ENCODE measurements at places on chromosomes 5 and 9.

DNA sequence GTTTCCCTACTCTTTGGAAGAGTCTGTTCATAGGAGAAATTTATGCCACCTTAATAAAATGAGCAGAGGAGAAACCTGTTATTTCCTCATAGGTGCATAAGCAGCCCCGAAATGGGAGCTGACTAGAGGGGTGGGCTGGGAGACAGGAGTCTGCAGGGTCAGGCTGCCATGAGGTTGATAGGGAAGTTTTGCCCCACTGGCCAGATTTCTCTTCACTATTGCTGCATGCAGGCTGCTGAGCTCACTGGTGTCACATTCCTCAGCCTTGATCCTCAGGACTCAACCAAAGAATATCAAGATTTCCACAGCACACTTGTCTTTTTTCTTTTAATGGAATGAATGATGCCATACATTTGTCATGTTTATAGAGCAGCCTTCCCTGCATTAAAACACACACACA lies 60.7 kb downstream of the BHMT start:
- no peak for DNase-seq

GRCh38 chr5:179827680-179828079 lies 7.0 kb downstream of the SQSTM1 start:
- no peak for DNase-seq

DNA sequence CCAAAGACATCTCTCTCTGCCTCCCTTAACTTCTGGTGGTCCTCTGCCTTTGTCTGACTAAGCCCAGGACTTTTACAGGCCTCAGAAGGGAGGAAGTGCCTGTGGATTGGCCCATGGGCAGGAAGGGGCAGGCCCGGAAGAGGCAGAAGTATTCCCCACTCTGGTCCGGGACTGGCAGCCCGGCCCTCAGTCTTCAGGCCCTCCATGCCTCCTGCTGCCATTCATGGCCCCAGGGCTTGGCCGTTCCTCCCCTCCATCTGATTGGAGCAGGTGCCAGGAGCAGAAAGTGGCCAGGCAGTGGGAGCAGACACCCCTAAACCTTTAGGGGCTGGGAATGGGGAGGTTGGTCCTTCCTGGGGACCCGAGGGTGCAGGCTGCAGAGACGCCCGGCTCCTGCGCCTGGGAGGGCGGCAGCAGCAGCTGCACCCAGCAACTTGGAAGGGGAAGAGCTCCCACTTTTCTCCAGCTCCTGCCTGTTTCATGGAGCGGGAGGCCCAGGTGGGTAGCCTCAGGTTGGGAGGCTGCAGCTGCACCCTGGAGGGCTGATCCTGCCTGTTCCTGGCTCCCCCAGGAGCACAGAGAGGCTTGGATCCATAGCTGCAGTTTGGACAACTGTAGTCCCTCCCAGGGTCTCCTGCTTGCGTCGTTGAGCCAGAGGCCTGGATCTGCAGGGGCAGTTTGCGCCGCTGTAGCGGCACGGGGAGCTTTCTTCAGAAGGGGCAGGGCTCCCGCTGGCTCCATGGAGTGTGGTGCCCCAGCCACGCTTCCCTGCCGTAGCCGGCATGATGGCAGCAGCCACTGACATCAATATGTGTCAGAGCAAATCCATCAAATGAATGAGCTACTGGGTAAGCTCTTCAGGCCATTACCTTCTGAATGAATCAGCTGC lies 661.5 kb upstream of the NUDT12 start:
- no peak for DNase-seq

DNA sequence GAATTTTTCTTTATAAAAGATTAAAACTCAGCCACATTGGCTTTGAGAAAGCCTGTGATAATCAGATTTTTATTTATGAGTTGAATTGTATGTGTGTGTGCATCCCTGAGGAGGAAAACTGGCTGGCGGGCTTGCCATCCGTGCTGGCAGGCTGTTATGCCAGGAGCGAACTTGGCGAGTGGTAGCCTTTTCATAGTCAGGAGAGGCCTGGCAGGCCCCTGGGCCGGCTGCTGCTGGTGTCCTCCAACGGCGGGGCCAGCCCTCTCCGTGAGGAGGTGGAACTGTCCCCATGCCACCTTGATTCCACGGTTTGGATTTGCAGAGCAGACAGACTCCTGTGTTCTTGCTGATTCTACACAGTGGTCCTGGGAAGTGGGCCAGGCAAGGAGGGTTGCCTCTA lies 43.3 kb downstream of the ZNF618 start:
- no peak for DNase-seq

DNA sequence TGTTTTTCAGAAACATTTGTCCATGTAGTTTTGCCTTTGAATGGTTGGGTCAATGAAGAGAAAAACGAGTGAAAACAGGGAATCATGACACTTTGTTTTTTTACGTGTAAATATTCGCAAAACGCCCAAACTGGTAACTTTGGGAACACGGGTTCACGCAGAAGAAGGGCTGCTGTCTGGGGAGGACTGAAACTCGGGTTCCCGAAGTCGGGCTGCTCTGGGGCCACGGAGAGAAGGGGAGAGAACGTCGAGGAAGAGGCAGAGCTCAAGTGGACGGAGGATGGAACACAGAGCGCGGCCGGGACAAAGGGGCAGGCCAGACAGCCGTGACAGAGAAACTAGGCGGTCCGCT lies 478 bp upstream of the SETD9 start:
- no peak for DNase-seq

DNA sequence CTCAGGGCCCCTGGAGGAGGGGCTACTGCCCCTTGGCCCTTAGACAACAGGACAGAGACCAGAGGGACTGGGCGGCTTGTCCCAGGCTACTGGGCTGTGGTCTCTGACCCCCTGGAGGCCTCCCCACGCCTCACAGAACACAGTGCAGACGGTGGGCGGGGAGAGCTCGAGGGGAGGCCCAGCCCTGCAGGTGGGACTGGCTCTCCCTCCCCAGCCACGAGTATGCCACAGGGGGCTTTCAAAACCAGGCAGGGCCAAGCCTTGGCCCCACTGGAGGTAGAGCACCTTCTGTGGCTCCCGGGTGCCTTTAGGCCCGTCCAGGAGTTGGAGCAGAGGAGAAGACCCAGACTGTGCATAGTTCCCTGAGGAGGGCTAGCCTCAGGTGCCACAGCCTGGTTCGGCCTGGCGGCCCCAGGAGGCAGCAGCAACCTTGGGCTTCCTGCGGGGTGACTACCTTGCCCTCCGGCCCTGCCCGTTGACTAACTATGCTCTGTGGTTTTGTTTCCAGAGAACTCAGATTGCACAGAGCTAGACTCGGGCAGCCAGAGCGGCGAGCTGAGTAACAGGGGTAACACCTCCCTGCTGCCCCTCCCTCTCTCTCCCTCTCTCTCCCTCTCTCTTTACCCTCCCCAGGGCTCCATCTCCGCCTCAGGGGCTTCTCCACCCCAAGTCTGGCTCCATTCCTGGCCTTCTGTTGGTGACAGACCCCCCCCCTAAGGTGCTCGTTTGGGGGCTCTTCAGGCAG lies 15.5 kb downstream of the CARD19 start:
- DNase-seq = peak; percentile 61

- DNase-seq = no peak
Measured at GRCh38 chr5:101009758-101010519, 106.9 kb upstream of the ST8SIA4 start.

GRCh38 chr5:122262103-122262502 lies 49.9 kb upstream of the SNCAIP start:
- DNase-seq = no peak

GRCh38 chr9:89185980-89186379 lies 7.4 kb upstream of the SHC3 start:
- no peak for DNase-seq

All from natural killer cell treated with Interleukin-12 subunit alpha and Interleukin-12 subunit beta and Interleukin-15 and Interleukin-18, amount 100 ng/mL, for 72 hours (primary cell).